B cell (primary cell): ENCODE measurements at places on chromosomes 13 and 19.
A peak's percentile ranks its signal among the peaks of the same experiment; 100 is the strongest.

DNA sequence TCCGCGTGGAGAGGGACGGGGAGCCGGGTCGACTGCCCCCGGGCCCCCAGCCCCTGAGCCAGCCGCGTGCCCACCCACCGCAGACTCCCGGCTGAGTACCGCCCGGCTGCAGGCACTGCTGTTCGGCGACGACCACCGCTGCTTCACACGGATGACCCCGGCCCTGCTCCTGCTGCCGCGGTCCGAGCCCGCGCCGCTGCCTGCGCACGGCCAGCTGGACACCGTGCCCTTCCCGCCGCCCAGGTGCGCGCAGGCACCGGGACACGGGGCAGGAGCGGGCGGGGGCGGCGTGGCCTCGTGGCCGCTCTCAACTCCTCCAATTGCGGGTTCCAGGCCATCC lies 1.6 kb downstream of the AMH start:
- no peak for DNase-seq

DNA sequence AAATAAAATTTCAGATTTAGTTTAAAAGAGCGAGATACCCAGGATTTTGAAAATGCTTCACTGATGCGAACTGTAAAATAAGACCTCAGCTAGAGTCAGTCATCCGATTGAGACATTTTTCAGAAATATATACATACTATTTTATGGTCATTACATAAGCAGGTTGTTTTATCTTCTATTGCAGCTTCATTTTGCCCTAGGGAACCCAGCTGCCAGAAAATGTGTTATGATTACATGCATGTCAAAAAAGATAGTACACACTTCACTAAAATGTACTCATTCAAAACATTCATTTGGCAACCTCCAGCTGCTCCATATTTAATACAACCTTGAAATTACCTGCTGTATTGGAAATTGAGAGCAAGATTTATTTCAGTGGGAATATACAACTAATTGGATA lies 483.8 kb upstream of the SLITRK6 start:
- DNase-seq, result no peak

GRCh38 chr13:20994441-20994821 lies 67.0 kb downstream of the LATS2 start:
- no peak for DNase-seq

GRCh38 chr19:11496391-11497163 lies 9.1 kb downstream of the ZNF653 start:
- DNase-seq, result peak; percentile 67

DNA sequence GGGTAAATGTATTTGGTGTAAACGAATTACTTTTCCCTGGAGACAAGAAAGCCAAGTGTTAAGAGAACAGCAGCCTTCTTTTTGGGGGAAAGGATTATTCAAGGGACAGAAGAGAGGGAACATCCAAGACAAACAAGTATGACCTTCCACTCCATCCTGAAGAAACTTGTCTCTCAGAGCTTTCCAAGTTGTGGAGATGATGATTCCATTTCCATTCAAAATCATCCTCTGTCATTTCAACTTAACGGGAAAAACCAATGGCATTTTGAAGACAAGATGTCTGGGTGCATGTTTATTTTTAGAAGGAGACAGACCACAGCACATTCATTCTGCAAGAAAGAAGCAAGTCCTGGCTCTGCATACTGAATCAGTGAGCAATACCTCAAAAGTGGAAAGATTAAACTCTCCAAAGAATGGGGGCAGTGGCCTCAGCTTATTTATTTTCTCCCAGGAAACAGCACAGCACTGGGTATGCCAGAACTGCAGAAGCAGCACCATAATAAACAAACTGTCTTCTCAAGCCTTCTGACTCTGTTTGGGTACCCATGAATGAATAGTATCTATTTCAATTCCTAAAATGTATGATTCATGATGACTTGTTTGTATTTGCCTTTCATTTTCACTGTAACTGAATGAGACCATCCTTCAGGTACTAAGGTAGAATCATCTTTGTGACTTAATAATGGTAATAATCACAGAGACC lies 541.0 kb downstream of the RFC3 start:
- DNase-seq, result no peak

GRCh38 chr19:43229315-43229714 lies 23.9 kb upstream of the PSG4 start:
- DNase-seq, result no peak

DNA sequence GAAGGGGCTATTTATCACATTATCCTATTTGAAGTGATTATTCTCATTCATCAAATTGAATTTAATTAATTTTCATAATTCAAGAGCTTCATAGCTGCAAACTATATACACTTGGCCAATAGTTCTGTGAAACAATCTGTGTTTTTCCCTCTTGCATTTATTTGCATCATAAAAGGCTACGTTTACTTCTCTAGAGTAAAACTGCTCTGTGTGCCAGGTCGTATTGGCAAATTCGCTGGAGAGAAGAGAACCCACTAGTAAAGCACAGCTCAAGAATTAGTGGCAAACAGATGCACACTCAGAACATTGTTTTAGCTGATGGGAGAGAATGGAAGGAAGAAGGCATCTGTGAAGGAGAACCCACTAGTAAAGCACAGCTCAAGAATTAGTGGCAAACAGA lies 81.8 kb downstream of the CYSLTR2 start:
- DNase-seq, result no peak

DNA sequence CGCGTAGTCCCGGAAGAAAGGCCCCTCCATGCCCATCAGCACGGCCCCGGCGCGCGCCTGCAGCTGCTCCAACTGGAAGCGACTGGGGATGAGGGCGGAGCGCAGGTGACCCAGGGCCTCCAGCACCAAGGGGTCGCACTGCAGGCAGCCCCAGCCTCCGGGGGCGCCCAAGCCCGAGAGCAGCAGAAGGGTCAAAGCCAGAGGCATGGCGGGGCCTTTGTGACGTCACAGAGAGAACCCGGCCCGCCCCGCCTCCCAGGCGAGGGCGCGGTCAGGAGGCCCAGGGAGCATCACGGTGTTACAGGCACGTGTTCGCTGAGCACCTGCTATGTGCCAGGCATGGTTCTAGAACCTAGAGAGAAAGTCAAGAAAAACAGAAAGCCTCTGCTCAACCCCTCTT lies at the start of gene IZUMO2:
TSS of gene IZUMO2 (minus strand) at position 294 of the 400 bp plus-strand sequence. CDS start at position 207, 87 bp downstream.
- no peak for DNase-seq

GRCh38 chr13:93732186-93732585 lies 505.6 kb downstream of the GPC6 start:
- no peak for DNase-seq

- DNase-seq, result no peak
These were observed 230.8 kb downstream of the TSHZ3 start for GRCh38 chr19:31118287-31118955.

DNA sequence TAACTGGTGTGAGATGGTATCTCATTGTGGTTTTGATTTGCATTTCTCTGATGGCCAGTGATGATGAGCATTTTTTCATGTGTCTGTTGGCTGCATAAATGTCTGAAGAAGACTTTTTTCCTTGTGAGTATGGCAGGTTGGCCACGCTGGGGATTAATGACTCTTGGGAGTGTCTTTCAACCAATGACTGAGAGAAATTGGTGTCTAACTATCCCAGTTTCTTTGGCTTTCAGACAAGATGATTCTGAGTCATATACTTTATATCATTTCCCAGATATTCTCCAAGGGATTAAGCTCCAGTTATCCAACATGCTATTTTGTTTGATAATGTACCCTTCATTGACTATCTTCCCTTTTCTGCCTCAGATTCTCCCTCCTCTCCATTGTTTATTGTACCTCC lies 35.5 kb upstream of the CSNK1A1L start:
- no peak for DNase-seq

GRCh38 chr19:13207237-13207845 lies 57.1 kb downstream of the IER2 start:
- DNase-seq, result peak; percentile 29

GRCh38 chr19:29484876-29485275 lies 40.9 kb upstream of the VSTM2B start:
- DNase-seq, result no peak

GRCh38 chr19:40322271-40322610 lies 26.0 kb downstream of the C19orf47 start:
- DNase-seq, result no peak
